Stimulated activated CD4-positive, alpha-beta T cell treated with anti-CD3 and anti-CD28 coated beads, Interleukin-15, amount 100 ng/mL, for 24 hours (primary cell): ENCODE measurements at places on chromosomes 7 and 10.

GRCh38 chr10:18576586-18576985, 74.8 kb downstream of the NSUN6 start:
- no peak for DNase-seq

- no peak for DNase-seq
Observed at GRCh38 chr7:101976411-101976810, 159.0 kb downstream of the CUX1 start.

- DNase-seq, result no peak
Observed at GRCh38 chr10:31765541-31765940, 163.1 kb downstream of the ARHGAP12 start.

GRCh38 chr7:40483630-40484029, 348.8 kb downstream of the SUGCT start:
- no peak for DNase-seq

DNA sequence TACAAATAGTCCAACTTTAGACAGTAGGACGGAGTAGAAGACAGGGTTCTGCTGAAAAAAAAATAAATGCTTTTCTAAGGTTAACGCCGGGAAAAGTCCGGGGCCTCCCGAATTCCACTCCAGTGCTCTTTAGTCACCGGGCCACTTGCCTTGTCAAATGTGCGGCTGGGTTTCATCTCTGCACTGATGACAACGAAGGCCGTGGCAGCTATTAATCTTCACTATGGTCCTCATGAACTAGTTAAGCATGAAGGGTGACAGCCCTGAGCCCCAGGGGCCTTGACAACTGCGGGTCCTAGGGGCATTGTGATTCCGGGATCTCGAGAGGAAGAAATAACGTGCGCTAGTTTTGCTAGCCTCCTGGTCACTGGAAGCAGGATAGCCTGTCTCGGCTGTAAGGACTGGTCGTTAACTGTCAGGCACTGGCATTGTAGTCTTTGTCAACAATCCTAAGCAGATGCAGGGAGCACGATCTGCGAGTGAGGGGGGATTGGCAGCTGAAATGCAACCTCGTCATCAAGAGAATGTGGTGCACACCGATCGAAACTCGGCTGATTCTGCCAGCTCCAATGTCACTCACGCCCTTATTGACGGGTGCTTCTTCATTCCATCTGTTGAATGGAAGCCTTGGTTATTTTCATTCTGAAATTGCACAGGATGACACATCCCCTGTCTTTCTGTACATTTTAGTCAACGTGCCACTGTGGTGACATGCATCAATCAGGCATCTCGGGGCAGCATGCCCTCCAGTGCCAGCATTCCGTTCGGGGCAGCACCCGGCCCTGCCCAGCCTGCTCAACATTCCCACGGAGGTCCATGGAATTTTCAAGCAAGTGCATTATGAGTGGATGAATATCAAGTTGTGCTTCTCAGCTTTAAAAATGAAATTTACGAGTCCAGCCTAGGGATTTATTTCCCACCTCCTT, 51.6 kb upstream of the MGMT start:
- DNase-seq, result no peak

DNA sequence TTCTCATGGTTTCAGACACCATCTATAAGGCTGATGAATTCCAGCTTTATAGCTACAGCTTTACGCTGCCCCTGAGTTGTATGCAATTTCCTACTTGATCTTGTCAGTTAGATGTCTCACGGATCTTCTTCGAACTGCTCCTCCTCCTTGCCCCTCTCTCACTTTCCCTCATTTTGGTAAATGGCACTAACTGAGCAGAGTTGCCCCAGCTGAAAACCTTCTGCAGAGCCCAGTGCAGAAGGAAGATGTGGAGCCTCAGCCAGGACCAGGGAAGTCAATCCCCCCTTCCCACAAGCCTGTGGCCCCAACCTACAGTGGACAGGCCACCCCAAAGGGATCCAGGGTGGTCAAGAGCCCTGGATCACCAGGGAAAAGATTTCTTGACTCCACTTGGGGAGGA, 49.0 kb upstream of the SEPHS1 start:
- no peak for DNase-seq

DNA sequence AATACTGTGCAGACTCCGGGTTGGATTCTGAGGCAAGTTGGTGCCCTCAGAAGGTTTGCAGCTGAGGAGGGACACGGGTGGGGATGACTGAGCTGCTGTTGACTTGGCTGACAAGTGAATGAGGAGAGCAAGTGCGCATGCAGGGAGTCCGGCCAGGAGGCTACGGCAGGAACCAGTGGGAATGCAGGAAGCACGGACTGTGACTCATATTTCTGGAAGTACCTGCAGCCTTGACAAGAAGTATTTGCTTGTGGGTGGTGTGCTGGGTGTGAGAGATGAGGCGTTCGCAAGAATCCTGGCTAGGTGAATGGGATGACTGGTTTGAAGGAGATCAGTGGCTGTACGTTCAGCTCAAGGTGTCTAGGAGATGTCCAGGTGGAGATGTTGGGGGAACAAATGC, 30.8 kb upstream of the FXYD4 start:
- no peak for DNase-seq

- DNase-seq, result no peak
Observed at GRCh38 chr10:79563426-79563825, 3.2 kb upstream of the SFTPA2 start.

DNA sequence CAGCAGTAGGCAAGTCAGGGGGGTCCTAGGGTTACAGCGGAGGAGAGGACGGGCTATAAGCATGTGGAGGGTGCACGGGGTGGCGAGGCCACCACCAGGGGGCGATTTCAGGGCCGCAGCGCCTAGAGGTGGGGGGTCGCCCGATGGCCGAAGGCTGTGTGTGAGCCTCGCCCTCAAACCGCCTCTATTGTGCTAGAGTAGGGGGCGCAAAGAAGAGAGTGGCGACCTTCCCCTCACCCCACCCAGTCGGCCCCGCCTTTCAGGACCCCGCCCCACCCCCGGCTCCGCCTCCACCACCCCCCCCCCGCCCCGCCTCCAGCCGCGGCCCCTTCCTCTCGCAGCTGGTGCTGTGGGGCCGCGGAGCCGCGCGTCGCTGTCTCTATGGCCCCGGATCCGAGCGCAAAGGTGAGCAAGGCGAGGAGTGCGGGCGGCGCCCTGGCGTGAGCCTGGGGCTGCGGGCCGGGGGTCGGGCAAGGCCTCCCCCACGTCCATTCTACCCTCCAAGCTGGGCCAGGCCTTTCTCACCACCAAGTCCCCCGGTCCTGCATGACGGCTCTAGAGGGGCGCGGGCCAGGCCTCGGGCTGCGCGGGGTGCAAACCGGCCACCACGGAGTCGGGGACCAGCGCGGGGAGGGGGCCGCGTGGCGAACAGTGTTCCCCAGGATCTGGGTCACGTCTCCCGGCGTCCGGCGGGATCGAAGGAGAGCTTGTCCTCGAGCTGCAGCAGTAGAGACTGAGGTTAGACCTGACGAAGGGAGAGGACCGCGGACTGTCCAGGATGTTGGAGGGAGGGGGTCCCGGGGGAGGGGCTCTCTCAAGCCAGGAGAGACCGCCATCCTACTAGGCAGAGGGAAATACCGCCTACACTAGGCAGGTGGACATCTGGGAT, at the start of gene SEMA4G:
TSS of gene SEMA4G (plus strand) at position 318 of the 889 bp plus-strand sequence. CDS start 3,409 bp downstream, outside the sequence.
- peak; percentile 52 for DNase-seq

DNA sequence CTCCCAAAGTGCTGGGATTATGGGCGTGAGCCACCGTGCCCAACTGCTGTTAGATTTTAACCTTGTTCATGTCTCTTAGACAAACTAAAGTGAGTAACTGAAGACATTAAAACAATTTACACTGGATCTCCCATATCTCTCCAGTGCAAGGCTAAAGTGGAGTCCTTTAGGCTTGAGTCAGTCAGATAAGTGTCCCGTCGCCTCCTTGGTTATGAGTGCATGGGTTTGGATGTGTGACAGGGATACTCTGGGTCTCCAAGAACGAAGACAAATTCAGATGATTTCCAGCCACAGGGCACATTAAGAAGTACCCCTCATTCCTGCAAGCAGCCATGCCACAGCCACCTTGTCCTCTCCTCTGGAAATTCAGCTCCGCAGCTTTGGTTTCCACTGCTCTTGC, 66.1 kb upstream of the PDZD8 start:
- no peak for DNase-seq

DNA sequence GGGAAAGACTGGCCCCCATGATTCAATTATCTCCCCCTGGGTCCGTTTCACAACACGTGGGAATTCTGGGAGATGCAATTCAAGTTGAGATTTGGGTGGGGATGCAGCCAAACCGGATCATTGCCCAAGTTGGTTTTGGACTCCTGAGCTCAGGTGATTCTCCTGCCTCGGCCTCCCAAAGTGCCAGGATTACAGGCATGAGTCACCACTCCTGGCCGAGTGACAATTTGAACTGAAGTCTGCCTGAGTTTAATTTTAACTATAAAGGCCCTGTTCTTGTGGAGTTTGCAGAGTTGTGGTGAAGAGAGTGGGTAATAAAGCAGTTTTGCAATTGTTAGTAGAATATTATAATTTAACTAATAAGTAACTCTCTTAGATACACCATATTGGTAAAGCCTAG, 78.3 kb downstream of the GALNT17 start:
- DNase-seq, result no peak

- no peak for DNase-seq
Observed at GRCh38 chr7:259751-260405, 30.1 kb upstream of the FOXL3 start.

DNA sequence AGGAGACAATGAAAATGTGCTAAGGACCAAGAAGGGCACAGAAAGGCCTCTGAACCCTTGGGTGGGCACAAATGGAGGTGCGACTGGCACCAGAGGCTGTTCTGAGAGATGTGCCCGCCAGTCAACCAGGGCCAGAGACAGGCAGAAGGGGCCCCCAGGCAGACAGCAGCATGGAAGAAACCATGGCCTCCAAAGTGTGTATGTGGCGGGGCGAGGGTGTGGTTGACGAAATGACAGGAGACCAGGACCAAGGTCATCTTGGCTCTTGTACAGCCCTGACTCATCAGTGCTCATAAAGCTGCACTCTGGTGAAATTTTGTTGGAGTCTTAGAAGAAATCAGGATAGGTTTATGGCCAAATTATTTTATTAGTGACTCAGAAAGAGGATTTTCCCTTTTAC, 4.0 kb upstream of the MRPS24 start:
- no peak for DNase-seq

DNA sequence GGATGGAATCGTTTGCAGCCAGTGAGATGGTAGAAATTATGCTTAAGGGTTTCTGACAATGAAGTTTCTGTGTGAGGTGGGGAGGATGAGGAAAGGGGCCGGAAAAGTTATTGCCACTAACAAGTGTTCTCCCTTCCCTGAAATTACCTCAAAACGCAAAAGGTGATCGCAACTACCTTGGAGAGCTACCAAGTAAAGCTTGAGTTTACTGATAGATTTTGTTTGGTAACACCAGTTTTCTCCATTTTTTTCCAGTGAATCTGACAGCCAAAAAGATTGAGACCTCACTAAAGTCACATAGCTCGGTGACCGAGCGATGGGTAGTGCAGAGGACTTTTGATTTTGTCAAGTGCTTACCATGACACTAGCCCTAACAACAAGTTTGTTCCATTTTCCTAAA, 1.6 kb downstream of the SUV39H2 start:
- no peak for DNase-seq

DNA sequence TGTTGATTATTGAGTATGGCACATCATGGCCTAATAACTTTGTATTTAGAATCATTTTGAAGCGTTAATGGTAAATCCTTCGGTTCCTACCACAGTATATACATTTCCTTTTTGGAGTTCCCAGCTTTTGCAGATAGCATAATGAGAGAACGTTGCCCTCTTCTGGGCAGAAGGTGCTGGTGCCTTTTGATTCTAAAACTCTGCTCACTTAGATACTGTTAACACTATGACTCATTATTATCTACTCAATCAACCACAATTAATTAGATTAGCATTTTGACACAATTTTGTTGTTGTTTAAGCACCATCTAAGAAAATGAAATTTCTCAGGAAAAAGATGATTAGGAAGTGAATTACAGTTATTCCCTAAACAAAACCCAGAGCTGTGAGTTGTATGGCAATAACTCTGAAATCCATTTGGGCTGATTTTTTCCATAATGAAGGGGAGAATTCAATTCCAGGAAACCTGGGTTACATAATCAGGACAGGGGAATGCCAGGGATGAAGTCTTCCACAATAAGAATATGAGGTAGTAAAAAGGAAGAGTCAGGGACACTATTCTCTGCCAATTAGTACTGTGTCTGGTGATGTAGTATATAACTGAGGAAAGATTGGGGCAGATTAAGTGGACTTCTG, 11.5 kb upstream of the DLD start:
- DNase-seq, result peak; percentile 52

GRCh38 chr7:77995717-77996116, 197.1 kb downstream of the PHTF2 start:
- DNase-seq, result no peak

DNA sequence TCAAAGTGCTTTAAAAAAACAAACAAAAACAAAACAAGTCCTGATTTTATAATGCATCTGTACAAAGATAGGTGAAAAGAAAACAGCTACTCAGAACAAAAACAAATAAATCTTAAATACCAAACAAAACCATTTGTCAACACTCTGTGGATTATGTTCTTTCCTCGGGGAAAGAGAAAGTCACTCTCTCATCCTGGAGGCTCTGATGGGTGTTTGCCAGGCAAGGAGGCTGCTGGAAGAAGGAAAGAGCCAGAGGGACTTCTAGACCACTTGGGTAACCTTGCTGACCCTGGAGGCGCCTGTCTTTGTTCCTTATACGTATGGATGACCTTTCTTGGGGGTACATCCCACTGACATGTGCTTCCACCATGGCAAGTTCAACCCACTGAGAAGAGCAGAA, 92.8 kb downstream of the ZRANB1 start:
- no peak for DNase-seq

GRCh38 chr10:132407243-132407746, 10.3 kb downstream of the PWWP2B start:
- DNase-seq, result no peak

GRCh38 chr7:15396210-15397158, 165.3 kb downstream of the AGMO start:
- DNase-seq, result no peak
